ENCODE measurements at places on chromosomes 16 and 17.
A peak's percentile ranks its signal among the peaks of the same experiment; 100 is the strongest.

DNA sequence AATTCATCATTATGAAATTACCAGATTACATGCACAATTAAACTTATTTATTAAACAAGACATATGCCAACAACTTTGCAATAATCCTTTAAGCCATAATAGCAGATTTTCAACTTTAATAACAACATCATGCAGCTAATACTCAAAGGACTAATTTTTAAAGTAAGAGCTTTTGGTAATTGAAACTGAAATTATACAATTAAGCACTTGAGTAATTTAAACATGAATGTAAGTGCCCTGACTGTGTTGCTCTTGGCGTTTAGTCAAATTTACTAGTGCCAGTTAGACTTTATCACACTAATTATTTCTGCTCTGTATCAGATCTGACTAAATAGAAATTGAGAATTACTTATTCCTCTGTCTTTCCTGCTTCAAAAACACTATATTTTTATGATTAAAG, 46.8 kb upstream of the PSMD7 start:
- no peak for DNase-seq

- DNase-seq, result no peak
These were observed 24.2 kb downstream of the ACSM1 start for GRCh38 chr16:20673071-20673806.

- DNase-seq, result no peak
These were observed 27.2 kb upstream of the IL17C start for GRCh38 chr16:88610909-88611812.

GRCh38 chr17:73400915-73401545, 89.2 kb upstream of the CDC42EP4 start:
- no peak for DNase-seq

GRCh38 chr17:82981141-82981730, 98.2 kb upstream of the METRNL start:
- no peak for DNase-seq

DNA sequence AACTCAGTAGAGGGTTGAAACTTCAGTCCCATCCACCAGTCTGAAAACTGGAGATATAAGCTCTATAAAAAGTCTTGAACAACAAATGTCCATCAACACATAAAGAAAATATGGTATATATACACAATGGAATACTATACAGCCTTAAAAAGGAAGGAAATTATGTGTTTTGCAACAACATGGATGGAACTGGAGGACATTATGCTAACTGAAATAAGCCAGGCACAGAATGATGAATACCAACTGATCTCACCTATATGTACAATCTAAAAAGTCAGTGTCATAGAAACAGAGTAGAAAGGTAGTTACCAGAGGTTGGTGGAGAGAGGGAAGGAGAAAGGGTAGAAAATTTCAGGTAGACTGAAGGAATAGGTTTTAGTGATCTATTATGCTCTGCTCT, 438.1 kb downstream of the CA10 start:
- no peak for DNase-seq

DNA sequence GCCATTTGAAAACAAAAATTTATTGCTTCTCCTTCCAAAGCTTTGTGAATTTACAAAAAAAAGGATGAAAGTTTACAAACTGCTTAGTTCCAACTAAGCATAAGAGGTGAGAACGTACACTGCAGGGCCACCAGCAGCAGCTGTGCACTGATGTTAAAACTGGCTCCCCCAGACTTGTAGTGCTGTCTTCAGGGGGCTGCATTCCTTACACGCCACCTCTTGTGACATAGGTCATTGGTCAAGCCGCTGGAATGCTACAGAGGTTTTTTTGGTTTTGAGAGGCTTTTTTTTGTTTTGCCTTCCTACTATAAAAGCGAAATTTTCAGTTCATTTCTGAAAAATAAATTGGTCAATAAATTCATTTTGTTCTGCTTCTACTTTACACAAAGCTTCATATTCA, 6.9 kb downstream of the IFT20 start:
- DNase-seq, result no peak

DNA sequence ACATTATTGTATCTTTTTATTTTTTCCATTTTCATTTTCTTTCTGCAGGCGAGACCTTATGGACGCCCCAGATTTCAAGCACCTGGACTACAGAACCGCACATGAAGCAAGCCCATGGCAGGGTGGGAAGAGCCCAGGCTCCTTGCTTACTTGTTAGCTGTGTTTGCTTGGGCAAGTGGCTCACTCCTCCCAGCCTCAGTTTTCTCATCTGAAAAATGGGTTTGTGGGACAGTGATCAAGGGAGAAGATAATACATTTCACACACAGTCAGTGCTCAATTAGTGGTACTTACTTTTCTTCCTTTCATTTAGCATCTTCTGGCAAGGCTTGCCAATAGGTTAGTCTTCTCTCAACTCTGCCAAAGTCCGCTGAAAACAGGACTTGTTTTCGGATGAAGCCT, 117.5 kb downstream of the IRX3 start:
- DNase-seq, result no peak

- no peak for DNase-seq
These were observed 9.0 kb upstream of the NXPH3 start for GRCh38 chr17:49566668-49567071.

GRCh38 chr17:76713765-76714164, 3.0 kb upstream of the MXRA7 start:
- DNase-seq, result no peak

DNA sequence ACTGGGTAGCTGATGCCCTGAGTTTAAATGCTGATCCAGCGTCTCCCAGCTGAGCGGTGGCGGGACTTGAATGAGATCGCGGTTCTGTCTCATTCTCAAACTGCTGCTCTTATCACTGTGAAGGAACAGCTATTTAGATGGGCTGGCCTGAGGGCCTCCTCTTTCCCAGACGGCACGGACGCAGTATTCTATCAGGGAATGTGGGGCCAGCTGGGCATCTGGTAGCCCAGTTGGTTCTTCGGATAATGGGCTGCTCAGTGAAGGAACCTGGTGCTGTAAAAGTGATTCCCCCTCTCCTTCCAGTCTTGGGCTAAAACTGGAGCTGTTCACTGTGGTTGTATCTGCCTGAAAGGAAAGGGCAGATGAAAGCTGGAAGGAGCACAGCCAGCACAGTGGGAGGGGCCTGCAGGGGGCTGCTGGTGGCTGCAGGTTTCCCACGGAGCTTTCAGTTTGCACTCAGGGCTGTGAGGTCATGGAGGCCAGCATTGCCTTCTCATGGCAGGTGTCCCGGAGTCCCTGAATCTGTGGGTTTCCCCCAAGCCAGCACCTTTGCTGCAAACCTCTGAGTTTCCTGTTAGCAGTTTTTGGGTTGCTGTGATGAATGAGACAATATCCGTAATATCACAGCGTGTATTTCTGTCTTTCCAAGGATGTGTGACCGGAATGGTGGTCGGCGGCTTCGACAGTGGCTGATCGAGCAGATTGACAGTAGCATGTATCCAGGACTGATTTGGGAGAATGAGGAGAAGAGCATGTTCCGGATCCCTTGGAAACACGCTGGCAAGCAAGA, 3.6 kb downstream of the IRF8 start:
- no peak for DNase-seq

GRCh38 chr17:69093279-69093789, 32.6 kb upstream of the ABCA9 start:
- DNase-seq, result no peak

DNA sequence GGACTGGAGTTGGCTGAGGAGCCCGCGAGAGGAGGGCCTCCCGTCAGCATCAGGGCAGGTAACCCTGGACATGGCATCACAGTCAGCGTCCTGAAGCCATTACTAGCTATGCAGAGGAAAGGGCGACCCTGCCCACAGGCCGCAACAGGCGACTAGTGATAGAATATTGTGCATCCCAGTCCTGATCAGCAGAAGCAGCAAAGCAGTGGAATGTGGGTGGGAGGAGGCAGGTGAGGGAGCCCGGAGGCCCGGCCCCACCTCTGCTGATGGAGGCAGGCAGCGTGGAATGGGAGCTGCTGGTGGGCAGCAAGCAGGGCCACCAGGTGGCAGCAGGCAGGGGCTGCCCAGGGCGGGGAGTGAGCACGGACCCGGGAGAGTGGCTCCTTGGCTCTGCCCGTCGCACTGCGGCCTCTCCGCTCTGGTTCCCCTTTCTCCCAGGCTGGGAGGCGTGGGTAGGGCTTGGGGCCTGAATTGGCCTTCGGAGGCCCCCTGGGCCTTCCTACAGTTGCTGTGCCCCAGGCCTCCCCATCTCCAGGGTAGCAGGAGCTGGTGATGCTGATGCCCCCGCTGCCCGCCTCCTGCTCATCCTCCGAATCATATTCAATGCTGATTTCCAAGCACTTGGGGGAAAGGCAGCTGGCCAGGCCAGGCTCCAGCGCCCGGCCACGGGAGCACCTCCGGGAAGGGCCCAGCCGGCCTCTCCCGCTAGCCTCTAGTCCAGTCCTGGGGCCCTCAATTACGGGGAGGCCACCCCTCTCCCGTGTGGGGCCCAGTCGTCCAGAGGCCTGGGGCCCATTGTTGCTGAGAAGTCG, 20.2 kb downstream of the TSPOAP1 start:
- no peak for DNase-seq

GRCh38 chr16:52404546-52404945, 142.4 kb downstream of the TOX3 start:
- DNase-seq, result peak; percentile 46

GRCh38 chr16:19846436-19846835, 38.2 kb downstream of the GPRC5B start:
- no peak for DNase-seq

DNA sequence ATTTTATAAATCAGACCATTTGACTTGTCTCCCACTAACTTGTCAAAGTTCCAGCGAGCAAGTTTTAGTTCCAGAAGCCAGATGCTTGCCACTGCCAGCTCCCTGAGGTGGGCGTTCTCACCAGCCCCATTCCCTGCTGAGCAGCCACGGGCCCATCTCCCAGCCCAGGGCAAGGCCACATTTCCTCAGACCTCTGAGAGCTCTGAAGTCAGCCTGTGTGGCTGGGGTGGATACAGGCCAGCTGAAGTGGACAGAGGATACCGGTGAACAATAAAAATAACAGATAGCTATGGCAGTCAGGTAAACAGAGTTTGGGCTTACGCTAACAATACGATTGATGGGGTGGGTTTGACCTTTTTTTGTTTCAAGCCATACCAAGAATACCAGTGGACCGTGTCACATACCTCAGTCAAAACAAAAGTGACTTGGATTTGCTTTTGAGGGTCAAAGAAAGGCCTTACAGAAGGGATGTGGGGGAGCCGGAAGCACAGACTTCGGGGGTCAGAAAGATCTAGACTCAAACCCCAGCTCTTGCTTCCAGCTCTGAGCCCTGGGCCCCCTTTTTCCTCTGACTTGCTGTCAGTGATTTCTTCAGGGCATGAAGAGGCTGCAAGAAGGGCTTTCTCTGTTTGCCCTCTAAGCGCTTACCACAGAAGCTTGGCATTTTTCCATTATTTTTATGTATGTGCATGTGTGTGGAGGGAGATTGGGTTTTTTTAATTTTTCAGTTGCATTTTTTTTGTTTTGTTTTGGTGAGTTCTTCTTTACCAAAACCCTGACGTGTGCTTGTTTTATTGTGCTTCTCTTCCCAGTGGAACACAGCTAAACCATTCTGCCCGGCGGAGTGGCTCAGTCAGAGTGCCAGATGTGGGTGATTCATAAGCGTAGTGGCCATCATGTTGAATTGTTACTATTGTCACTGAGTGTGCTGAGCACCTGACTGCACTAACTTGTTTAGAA, 109.9 kb downstream of the GNAO1 start:
- DNase-seq, result peak; percentile 19

DNA sequence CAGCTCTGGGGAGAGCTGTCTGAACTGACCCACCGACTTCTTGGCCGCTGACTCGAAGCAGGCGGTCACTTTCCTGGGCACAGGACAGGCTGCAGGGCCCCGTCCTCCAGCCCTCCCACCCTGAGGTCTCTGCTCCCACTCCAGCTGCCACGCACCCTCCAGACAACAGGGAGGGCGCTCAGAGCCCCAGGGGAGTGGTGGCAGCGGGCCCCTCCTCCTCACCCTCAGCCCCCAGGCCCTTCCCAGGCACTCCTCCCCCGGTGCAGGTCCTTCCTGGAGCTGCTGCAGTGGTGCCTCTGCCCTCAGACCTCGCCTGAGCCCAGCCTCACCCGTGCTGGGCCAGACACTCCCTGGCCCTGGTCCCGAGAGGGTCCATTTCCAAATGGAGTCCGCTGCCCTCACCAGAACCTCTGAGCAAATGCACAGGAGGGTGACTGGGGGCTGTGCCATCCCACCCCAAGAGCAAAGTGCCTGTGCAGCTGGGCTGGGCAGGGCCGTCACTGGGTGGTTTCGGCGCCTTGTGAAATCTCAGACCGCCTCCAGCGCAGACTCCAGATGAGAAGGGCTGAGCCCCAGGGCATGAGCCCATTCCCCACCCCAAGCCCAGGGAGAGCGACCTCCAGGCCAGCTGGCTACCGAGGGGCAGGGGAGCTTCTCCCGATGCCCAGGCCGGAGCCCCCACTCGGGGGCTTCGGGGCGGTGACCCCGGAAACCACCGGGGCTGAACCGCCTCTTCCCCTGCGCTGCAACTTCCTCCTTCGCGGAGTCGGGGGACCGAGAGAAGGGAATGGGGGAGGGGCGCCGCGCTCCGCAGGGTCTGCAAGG, 717 bp downstream of the CYBA start:
- DNase-seq, result peak; percentile 53

DNA sequence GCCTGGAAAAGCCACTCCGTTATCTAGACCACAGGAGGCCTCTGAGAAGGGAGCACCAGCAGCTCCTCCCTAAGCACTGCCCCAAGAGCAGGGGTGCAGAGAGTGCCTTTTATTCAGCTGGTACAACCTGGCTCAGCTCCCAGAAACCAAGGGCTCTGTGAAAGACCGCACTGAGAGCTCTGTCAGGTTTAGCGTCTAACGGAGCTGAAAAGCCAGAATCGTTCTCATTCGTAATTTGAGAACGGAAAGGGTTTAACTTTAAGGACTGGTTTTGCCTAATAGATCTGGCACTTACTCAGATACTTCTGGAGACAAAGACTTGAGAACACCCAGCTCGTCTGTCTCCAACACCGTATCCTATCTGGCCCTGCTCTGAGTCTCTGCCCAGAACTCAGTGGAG, 13.5 kb downstream of the MPG start:
- DNase-seq, result no peak

GRCh38 chr17:30290696-30291542, 825 bp downstream of the BLMH start:
- DNase-seq, result peak; percentile 56

DNA sequence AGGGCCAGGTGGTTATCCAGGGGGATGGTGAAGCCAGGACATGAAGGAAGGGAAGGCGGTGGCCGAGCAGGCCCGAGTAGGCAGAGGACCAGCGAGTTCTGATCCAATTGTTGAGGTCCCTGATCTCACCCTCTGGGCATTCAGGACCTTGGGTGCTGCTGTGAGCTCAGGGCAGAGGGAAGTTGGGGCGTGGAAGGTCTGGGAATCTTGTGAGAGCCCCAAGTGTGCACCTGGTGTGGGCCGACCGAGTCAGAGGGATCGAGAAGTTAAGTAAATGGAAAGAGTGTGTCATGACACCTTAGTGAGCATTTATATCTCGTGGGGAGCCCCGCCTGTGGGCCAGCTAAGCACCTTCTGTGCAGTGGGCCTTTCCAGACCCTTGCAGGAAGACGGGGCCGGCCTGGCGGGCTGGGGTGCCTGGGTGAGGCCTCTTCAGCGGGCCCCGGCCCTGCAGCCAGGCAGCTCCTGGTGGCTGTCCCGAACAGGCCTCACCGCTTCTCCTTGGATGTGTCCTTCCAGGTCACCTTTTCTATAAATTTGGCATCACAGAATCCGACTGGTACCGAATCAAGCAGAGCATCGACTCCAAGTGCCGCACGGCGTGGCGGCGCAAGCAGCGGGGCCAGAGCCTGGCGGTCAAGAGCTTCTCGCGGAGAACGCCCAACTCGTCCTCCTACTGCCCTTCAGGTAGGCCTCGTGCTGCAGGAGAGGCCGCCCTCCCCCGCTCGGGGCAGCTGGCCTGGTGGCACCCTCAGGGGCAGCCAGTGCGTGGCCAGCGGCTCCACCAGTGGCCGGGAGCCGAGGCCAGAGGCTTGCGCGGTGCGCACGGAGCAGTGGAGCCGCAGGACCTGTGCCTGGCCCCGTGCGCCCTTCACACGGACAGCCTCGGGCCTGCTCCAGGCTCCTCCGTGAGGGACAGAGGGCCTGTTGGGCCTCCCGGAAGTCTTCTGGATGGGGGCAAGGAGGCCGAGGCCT, 76.0 kb downstream of the BANP start:
- DNase-seq, result no peak
